ENCODE measurements at places on chromosomes 16 and 17.

DNA sequence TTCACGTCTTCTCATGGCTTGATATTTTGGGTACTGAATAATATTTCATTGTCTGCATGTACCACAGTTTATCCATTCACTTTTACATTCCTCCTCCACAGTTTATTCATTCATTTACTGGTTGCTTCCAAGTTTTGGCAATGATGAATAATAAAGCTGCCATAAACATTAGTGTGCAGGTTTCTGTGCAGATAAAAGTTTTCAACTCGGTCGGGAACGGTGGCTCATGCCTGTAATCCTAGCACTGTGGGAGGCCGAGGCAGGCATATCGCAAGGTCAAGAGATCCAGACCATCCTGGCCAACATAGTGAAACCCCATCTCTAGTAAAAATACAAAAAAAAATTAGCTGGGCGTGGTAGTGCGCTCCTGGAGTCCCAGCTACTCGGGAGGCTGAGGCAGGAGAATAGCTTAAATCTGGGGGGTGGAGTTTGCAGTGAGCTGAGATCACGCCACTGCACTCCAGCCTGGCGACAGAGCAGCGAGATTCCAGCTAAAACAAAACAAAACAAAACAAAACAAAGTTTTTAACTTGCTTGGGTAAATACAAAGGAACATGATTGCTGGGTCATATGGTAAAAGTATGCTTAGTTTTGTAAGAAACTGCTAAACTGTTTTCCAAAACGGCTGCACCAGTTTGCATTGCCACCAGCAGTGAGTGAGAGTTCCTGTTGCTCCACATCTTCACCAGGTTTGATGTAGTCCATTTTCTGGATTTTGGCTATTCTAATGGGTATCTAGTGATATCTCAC is 89.5 kb downstream of the WWP2 start:
- no peak for DNase-seq

GRCh38 chr17:42116705-42117396 is 4.3 kb downstream of the KAT2A start:
- peak; percentile 73 for DNase-seq

DNA sequence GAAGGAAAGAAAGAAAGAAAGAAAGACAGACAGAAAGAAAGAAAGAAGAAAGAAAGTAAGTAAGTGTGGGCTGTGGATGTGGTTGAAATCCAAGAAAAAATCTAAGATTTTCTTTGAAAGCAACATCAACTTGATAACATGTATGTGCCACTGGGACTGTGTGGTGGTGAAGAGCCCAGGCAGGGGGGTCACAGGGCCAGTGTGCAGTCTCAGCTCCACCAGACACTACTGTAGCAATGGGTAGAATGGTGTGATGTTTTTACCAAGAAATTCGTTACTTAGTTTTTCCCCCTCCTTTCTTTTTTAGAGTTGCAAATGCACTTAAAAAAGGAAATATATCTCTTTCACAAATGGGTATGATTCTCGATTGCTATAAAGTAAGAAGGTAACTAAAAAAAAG is 71.9 kb upstream of the CNEP1R1 start:
- no peak for DNase-seq

- DNase-seq = no peak
Measured at GRCh38 chr17:39079836-39080235, 71.6 kb downstream of the PLXDC1 start.

DNA sequence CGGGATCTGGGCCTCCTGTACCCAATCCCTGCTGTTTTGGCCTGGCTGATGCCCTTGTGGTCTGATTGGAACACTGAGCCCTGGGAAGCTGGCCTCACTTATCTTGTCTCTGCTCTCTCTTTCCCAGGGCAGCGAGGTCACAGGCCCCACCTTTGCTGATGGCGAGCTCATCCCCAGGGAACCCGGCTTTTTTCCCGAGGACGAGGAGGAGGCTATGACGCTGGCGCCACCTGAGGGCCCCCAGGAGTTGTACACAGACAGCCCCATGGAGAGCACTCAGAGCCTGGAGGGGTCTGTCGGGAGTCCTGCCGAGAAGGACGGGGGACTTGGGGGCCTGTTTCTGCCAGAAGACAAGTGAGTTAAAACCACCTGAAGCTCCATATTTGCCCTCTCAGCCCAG is 126.0 kb downstream of the RAB11FIP4 start:
- DNase-seq = peak; percentile 58

DNA sequence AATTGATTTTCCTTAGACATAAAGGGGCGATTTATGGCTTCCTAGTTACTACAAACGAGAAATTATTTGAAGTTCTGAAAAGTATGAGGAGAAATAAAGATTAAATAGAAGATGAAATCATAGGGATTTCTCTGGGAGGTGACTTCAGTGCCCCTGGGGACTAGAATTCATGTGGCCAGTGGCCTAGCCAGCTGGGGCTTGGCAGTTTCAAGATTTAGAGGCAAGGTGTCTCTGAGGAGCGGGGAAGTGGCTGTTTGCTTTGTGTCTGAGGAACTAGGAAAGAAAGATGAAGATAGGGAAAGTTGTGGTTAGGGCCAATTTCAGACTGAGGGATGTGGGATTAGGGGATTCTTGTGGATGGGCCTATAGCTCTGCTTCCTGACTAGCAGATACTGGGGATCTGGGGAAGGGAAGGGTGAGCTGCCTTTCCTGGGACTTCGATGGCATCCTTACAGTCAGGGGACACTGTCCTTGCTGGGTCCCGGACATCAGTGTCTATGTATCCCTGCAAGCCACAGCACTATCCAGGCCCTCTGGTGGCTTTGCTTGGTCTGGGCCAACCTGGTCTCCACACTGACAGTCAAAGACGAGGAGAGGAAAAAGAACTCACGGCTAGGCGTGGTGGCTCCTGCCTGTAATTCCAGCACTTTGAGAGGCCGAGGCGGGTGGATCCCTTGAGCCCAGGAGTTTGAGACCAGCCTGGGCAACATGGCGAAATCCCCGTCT is 22.4 kb upstream of the MEOX1 start:
- no peak for DNase-seq

DNA sequence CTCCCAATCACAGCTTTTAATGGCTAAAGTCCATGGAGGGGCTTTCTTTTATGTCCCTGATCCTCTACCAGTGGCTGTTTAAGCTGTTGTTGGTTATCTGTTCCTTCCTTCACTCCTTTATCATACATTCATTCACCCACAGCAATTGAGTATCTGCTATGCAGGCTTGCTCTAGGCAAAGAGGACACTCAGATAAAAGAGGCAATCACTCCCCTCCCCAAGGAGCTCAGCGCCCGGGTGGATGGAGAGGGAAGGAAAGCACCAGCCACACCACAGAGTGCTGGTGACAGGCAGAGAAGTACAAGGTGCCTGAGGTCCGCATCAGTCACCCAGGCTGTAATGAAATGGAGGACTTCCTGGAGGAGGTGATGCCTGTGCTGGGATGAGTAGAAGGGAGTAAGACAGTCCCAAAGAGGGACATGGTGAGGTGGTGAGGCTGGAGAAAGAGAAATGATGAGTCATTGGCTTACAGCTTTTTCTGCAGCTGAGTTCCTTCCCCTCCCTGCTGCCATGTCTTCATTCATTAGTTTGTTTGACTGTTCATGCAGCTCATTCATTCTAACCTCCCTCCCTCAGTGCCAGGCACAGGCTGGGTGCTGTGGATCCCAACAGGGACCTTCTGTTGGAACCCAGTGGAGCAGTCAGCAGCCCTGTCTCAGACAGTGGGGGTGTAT is 12.8 kb upstream of the NGFR start:
- no peak for DNase-seq

- DNase-seq = peak; percentile 52
Measured at GRCh38 chr17:12256380-12256995, 235.8 kb downstream of the MAP2K4 start.

GRCh38 chr17:54985476-54985875 is 16.9 kb downstream of the STXBP4 start:
- no peak for DNase-seq

- DNase-seq = peak; percentile 67
Measured at GRCh38 chr17:49694847-49695697, 12.7 kb downstream of the SLC35B1 start.

DNA sequence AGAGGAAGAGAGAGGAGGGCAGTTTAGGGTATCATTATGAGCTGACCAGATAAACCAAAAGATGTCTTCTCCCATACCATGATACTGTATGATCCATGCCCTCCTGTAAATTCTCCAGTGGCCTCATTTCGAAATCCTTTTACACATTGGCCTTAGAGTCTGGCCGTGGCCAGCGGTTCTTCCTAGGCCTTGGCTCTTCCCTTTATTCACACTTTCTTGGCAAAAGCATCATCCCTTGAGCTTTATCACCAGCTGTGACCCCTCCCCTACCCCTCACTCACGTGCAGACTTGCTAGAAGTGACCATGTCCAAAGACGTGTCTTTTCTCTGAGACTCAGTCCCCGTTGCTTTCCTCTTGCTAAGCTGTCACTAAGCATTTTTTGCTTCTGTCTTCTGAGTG is 22.8 kb downstream of the KATNIP start:
- DNase-seq = no peak

DNA sequence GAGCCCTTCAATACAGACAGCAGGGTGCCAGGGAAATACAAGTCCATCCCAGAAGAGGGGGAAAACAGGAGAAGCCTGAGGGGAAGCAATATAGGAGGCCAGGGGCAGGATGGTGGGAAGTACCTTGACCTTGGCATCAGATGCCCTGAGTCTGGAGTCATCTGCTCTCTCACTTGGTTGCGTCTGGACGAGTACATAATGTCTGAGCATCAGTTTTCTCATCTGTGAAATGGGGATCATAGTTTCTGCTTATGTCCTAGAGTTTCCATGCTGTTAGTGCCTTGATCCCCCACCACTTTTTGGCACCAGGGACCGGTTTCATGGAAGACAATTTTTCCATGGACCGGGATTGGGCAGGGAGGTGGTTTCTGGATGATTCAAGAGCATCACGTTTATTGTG is 2.3 kb downstream of the STAT5A start:
- DNase-seq = no peak

DNA sequence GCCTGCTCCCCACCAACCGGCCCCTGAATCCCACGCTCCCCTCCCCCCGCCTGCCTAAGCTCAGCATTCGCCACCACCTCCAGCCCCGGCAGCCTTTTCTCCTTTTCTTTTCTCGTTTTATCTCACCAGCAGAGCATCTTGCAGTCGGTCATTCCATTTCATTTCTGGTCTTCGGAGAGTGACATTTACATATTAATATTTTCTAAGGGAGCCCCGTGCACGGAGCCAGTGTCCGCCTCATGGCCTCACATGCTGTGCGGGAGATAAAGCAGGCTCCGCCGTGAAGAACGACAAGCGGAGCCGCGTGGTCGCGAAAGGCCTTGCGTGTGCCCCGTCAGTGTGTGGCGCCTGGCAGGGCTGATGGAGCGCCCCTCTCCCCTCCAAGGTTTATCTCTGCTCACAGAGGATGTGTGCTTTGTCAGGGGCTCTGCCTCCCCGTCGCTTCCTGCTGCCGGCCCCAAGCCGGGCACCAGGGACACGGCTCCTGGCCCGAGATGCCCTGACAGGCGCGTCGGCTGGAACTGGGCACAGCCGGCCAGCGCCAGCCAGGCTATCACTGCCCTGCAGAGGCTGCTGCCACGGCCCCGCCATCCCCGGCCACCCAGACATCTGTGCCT is 95.5 kb upstream of the GSE1 start:
- no peak for DNase-seq

DNA sequence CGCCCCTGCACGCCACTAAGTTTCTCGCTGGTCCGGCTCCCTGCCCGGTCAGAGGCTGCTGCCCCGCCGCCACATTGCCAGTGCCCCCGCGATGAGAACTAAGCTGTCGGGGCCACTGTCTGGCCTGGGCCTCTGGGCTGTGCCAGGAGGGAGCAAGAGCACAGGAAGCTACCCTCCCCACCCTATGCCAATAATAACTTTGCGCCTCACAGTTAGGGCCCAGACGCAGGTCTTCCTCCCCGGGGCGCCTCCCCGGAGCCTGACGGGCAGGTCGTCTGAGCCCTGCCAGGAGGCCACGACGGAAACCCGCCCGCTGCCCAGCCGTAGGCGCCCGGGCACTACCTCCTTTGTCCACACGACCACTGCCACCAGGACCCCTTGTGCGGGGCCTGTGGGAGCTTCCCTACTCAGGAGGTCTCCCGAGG is 1.5 kb downstream of the ZFPM1 start:
- no peak for DNase-seq

- DNase-seq = no peak
Measured at GRCh38 chr17:50892101-50892776, 26.1 kb upstream of the TOB1 start.

DNA sequence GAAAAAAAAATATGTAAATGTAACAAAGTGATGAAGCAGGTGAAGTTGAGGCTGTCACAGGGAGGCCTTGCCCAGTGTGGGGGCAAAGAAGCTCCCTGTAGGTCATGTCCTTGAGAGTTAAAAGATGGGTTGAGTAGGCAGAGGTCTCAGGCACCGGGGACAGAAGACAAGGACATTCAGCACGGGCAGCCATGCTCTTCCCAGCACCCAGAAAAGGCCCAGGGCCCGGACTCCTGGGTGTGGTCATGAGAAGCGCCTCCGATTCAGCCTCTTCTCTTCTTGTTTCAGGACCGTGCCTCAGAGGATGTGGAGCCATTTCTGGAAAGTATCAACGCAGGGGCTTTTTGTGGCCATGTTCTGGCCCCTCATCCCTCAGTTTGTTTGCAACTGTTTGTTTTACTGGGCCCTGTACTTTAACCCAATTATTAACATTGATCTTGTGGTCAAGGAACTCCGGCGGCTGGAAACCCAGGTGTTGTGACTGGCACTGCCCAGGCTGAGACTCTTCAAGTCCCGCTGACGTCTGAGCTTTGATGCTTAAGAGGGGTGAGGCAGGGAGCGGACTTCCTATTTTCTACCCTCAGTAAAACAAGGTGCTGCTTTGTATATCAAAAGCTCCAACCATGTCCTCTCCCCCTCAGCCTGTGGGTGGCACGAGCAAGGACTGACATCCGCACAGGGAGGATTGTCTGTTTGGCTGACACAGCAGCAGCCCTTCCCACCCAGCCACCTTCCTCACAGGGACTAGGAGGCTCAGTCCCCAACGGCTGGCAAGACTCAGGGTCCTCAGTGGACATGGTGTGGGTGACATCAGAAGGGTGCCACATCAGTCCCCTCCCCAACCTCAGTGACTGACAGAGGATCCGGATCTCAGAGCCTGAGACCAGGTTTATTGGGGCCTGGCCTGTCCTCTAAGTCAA is 26.5 kb downstream of the PLA2G10 start:
- DNase-seq = no peak

All from iPS-NIHi11 (cell line).